AG08396 (cell line): ENCODE measurements at places on chromosomes 2 and 18.
A peak's percentile ranks its signal among the peaks of the same experiment; 100 is the strongest.

DNA sequence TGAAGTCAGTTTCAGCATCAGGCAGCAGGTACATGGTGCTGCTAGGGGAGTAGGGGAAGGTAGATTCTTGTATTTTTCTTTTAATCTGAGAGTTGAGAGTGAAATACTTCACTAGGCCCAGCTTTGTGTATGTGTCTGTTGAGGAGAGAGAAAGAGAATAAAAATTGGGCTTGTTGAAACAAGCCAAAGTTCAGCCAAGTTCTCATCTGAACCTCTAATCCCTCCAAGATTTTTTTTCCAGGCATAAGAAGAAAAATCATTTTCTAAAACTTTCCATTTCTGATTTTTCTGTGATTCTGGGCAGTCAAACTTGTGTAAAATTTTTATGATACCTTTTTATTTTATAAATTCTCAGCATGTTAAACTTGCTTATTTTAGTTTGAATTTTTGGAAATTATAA is 55.6 kb downstream of the PTPRM start:
- DNase-seq = no peak

DNA sequence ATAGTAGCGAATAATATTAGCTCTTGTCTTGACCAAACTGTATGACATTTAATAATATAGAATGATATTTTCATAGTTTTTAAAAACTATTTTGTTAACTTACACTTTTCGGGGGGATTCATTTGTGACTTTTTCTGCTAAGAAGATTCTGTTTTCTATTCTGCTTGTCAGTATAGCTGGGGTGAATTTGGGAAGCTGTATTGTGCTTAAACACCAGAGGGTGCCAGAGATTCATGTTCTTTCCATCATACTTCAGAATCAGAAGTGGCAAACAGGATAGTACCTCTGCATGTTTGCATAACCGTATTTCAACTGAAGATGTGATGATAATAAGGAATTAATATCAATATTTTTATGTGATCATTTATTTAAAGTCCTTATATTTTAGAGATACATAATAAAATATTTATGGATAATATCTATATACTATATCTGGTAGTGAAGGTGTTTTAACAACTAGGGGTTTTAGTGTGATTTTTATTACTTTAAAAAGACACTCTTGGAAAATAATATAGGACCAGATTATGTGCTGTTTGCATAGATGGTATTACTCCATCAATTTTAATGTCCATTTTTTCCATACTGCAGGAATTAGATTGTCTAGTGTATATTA is 81.0 kb downstream of the TAF4B start:
- peak; percentile 23 for DNase-seq

DNA sequence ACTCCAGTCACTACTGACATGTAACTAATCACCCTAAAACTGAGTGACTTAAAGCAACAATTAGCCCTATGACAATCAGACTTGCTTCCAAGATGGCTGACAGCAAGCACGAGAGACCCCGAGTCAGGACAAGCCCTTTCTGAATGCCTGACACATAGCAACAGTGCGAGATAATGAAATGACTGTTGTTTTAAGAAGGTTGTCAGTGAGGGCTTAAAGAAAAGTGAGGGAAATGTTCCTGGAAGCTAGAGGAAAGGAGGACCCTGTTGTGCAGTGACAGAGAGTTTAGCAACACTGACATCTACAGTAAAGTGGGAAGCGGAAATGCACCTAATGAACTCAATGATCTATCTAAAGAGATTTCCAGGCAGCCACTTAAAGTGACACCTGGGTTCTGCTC is 163.1 kb downstream of the STK39 start:
- DNase-seq = no peak

DNA sequence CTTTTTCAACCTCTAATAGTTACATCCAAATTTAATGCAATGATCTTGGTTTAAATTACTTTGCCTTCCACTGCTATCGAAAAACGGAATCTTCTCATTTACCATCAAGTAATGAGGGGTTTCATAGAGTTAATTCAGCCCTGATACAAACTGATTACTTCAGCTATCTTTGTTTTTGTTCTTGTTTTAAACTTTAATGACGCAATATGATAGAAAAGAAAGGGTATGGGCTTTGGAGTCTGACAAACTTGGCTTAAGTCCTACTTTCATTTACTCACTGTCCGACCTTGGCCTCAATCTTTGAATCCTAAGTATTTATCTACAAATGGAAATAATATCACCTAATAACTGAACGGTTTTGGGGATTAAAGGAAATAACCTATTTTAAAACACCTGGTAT is 16.1 kb downstream of the ADAM17 start:
- DNase-seq = no peak

DNA sequence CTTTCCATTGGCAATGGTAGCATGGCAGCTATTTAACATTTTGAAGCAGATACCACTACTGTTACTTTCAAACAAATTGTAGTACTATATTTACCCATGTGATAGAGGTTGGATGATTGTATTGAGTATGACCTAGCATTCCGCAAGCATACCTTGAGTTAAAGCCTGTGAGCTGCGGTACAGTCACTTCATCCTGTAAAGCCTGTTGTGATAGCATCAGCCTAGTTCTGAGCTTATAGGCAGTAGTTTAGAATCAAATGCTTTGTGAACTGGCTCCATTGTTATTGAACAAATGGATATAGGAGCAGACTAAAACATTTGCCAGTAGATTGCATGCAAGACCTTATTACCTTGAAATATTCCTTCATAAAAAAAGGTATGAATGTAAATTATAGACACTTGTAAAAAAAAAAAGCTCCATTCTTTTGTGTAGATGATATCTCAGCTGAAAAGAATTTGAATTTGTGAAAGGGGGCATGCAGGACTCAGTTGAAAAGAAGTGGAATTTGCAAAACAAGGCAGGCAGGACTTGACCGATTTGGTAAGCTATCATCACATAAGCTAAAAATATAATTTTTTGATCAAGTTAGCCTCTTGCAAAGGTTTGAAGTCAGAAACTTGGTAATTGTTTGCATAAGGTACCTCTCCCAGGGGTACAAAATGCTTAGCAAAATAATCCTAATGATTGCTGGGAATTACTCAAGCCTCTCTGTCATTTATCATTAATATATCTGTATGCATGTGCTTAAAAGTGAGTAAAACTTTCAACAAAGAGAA is 138.5 kb upstream of the ITGA4 start:
- no peak for DNase-seq

GRCh38 chr2:54420524-54421172 is 35.5 kb upstream of the SPTBN1 start:
- DNase-seq = no peak

GRCh38 chr2:37916512-37917082 is 8.5 kb upstream of the RMDN2 start:
- peak; percentile 63 for DNase-seq

DNA sequence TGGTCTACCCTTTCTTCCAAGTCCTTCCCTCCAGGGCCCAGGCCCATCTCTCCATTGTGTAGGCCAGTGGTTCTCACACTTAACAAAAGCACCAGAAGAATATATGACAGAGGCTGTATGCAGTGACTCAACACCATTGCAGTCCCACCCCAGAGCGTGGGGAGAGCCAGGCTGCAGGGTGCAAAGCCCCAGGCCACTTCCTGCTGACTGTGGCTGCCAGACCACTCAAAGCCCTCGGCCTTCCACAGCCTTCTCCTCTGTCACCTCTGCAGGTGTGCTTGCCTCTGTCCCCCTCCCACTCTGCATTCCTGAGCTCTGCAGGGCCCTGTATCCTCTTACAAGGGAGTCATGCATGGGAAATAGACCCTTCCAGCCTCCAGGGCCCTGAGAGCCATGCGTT is 40.4 kb upstream of the ARHGEF4 start:
- DNase-seq = no peak

GRCh38 chr2:172046080-172046678 is 39.1 kb upstream of the DLX1 start:
- no peak for DNase-seq

DNA sequence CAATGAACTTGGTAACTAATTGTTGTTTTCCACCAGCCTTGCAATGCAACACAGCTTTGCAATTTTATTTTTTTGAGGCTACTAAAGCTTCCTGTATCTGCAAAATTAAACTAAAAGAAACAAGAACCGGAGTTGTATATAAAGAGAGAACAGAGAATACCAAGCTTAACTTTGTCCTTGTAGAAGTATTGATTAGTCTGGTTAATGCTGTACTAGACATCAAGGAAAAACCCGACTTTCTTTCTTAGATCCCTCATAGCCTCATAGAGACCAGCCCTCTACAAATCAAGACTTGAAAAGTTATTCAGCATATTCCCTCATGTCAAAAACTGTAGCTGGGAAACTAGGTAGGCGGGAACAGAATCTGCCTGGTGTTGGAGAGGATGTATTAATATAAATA is 1.7 kb upstream of the ASAP2 start:
- DNase-seq = no peak

- no peak for DNase-seq
Measured at GRCh38 chr2:234608946-234609345, 112.1 kb upstream of the ARL4C start.

DNA sequence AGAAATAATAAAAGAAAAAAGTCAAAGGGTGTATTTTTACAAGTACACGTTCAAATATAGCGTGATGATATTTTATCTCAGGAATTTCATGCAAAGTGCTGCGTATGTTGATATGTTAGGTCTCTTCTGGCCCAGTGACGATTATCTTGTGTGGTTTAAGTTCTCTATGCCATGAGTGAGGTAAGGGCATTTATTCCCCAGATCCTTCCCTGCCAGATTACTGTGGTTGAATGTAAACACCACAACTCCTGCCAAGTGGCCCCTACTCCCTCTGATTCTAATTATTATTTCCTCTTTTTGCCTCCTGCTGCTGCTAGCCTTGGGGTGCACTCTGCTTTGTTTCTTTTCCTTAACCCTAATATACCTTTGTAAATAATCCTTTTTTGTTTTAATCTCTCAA is 12.2 kb downstream of the SCN2A start:
- DNase-seq = no peak

DNA sequence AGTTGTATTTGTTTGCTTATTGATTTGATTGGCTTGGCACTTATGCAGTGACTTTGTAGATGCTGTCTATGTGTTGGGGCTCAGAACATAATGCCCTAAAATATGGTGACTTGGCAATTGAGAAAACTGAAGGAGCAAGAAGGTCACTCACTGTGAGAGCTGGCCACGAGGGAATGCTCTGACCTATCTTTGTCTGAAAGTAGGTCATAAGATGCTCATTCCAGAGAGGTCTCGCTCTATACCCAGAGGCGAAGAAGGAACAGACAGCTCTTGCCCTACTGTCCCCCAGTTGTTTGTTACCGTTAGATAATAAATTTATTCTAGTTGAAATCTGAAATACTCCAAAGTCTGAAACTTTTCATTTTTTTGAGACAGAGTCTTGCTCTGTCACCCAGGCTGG is 158.5 kb downstream of the TGIF1 start:
- DNase-seq = no peak

DNA sequence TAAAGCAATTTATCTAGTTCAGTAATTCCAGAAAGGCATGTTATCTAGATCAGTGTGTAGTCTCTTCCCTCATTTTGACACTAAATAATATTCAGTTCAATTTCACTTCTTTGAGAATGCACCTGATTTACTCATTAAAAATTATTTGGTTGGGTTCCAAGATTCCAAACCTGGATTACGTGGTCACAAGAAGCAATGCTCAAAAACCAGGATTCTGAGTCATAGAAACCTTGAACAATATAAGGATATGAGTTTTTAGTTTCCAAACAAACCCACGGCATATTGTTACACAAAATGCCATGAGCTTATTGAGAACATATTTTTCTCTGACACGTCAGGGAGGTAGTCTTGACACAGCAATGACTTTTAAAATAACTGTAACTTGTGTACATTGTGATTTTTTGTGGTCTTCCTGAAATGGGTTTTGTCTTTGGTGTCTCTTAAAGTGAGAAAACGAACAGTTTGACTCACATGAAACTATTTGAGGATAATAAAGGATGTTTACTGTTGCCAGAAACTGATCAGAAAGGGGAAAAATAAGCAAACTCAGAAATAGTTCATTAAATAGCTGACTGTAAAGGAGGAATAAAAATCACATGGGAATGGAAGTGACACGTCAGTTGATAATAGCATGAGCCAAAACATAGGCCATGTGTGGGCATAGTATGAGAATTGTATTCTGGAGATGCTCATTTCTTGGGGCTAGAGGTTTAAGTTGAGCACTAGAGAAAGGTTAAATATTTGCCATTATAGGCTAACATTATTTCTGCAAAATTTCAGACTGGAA is 617.7 kb upstream of the CDH2 start:
- no peak for DNase-seq

DNA sequence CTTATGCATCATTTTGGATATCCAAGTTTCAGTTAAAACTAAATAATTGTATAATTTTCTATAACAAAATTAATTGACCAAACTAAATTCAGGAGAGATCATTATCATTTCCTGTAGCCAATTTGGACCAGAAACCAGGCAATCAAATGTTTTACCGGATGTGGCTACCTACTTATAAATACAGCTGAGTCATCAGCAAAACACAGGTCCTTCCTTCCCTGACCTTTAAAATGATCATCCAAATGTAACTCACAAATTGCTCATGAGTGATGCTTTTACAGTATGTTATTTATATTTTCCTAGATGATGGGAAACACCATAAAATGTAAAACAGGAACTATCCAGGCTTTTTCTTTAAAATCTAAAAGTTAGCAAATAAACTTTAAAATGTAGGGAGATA is 133.7 kb downstream of the CBLN2 start:
- no peak for DNase-seq

DNA sequence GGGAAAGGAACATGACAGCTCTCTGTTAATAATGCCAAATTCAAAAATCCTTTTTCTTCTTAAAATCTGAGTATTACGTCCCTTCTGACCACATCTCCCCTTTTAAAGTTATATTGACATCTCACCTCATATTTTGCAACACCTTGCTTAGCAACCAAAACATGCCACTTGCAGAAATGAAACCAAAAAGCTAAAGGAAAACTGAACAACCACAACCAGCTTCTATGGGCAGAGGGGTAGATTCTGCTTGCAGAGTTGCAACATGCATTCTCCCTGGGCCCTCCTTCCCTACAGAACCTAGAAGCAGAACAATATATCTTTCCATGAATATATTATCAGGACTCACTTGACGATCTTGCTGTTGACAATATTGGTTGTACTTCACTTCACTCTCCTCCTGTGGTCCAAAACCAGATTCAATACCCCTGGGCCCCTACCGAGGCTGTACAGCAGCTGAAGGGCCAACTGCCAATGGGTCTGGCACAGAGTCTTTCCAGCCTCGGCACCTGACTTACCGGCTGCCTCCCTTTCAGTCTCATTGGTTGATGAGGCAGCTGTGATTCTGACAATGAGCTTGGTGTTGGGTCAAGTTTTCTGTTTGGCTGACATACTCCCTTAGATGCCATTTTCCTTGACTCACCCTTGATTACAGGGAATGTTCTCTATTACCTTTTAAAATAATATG is 616.6 kb downstream of the ZEB2 start:
- no peak for DNase-seq

- DNase-seq = no peak
Measured at GRCh38 chr2:220961143-220961860, 610.8 kb downstream of the EPHA4 start.

GRCh38 chr2:167544602-167545001 is 656.3 kb downstream of the XIRP2 start:
- DNase-seq = no peak

DNA sequence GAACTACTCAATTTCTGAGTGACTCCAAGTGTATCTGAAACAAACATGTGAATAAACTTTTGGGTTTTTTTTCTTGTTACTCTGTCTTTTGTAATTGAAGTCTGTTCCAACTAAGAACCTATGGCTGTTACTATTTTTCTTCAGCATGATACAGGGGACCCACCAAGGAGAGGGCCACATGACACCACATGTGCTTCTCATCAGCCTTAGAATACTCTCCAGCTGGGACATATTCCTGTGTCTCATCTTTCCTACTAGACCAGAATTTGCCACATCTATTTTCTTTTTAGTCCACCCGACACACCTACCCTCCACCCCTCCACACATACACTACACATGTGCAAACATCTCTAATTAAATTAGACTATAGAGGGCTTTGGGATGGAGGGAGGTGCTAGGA is 191.7 kb upstream of the NDUFV2 start:
- DNase-seq = no peak
